ENCODE measurements at places on chromosomes 7 and 10.
A peak's percentile ranks its signal among the peaks of the same experiment; 100 is the strongest.

DNA sequence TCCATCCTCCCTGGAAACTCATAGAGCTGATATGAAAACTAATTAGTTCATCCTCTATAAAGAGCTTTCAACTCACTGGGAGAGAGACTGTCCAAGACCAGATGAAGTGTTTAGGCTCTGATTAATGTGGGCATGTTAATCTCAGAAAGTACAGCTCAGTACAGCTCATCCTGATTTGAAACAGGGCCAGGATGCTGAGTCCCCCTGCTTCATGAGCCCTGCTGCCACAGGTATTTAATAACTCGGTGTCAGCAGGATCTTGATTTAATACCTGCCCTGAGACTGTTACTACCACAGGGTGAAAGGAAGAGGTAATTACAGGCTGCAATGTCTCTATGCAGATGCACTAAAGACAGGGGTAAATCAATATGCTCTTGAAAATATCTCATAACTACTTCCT lies 10.8 kb downstream of the LMOD2 start:
- no peak for DNase-seq

GRCh38 chr10:28711776-28712175 lies 34.5 kb downstream of the BAMBI start:
- no peak for DNase-seq

DNA sequence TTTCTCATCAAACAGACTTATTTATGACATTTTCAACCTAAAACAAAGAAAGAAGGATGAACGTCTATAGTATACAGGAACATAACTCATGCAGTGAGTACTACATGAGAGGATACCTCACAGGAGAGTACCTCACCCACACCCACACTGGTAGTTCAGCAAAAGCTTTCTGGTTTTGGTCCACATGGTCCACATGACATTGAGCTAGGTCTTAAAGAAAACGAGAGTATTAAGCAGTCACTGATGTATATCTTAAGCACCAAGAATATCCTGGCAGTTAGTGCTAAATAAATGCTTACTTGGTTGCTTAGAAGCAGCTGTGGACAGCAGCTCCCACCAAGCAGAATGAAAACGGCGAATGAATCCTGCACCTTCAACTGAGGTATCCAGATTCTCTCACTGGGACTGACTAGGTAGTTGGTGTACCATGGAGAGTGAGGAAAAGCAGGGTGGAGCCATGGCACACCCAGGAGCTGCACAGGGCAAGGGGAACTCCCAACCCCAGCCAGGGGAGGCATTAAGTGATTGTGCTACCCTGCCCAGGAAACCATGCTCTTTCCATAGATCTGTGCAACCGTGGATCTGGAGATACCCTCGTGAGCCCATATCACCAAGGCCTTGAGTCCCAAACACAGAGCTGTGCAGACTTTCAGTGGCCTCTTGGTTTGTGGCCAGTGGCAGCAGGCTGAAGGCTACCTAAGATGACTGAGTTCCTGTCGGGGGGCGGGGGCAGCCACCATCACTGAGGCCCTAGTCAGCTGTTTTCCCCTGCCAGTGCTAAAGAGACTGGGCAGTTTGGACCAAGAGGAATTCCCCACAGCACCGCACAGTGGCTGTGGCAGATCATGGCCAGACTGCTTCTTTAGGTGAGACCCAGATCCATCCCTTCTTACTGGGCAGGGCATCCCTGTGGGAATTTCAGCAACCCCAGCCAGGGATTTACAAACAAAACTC lies 143.4 kb downstream of the SGMS1 start:
- DNase-seq = no peak

- no peak for DNase-seq
Measured at GRCh38 chr7:37096341-37096740, 352.3 kb downstream of the ELMO1 start.

DNA sequence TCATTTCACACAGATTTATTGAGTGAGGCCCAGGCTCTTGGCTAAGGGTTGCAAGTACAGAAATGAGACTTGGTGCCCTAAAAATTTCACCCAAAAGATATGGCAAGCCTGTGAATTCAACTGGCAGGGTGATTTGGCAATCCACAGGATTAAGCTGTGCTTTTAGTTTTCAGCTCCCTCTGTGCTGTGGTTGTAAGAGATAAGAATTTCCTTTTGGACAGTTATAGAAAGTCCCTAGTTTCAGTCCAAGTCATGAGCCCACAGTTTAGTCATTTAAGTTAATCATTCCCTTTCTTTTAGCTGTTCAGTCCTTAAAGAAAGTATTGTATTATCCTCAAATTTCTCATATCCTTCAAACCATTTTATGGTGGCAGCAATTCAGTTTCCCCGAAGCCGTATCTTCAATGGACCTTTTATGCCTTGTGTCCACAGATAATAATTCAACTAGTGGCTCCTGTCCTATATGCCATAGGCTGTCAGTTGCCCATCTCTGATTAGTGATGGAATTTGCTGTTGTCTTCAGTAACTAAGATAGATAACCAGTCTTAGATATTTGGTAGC lies 73.4 kb upstream of the NAMPT start:
- no peak for DNase-seq

DNA sequence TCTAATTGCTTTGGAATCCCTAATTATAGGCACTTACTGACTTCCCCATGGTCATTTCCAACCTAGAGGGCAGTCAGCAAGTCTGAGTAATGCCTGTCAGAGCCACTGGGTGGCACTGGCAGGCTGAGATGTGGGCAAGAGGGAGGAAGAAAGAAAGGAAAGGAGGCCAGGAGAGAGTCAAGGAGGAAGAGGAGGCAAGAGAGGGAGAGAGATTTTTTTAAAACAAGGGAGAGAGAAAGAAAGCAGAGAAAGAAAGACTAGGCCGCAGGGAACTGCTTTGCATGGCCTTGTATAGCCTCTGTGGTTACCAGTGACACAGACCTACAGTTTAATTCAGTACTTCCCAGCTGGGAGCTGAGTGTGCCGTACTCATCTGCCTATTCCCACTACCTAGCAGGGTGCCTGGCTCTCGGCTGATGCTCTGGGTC lies 210.4 kb upstream of the ADO start:
- DNase-seq = peak; percentile 80

DNA sequence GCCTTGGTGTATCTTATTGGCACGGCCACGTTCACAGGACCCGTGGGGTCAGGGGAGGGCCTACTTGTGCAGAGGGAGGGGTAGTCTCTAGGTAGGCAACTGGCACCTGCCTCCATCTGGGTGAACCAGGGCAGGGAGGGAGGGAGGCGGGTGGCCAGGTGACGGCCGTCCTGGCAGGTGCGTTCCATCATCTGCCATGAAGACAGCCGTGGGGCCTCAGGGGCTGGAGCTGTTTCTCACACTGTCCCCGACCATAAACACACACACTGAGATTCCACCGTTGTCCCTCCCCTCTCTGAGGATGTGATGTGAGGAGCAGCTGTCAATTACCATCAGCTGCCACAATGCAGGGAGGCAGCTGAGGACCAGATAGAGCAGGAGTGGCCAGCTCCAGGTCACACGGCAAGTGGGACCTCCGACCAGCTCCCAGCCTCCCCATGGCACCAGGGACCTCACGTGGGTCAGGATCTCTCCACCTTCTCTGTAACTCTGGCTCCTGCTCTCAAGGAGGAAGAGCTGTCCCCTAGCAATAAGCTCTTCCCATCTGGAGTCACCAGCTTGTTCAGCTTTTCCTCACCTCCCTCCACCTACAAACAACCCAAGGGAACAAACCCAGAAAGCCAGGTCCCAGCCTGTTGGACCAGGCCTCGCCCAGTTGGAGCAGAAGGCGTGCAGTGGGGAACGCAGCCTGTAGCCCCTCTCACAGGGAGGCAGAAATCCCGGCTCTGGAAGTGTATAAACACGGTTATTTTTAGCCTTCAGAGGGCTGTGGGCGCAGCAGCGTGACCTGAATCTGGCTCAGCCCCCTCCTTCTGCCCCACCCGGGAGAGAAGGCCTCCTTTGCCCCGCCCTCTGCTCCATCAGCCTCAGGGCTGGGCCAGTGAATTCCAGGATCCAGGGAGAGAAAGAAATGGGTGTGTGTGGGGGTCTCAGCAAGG lies 33.1 kb downstream of the ZMIZ1 start:
- no peak for DNase-seq

- no peak for DNase-seq
Measured at GRCh38 chr7:55020466-55020871, 1.7 kb downstream of the EGFR start.

DNA sequence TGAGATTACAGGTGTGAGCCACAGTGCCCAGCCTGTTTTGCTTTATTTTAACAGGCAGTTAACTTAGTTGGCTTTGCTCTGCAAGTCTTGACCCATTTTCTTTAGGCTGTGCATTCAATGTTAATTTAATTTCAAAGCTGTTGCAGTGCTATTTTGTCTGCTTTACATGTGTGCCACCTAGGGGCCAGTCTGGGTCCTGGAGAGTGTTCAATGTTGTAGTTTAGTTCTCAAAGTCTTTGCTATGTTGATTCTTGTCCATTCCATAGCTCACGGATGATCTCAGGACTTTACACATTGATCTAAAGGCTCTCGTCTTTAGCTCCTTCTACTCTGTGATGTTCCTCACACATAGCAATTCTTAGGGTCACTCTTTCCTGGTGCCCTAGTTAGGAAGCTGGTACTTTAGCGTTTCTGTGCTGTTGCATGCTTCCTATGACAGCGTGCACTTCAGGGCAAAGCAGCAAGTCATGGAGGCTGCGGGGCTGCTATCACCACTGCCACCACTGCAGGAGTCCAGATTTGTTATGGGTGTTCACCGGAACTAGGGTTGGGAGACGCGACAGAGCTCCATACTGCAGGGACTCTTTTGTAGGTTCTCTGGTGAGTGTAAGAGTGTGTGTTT lies 16.4 kb upstream of the ABCA13 start:
- peak; percentile 73 for DNase-seq

- no peak for DNase-seq
Measured at GRCh38 chr7:102991540-102992214, 78.9 kb downstream of the LRRC17 start.

DNA sequence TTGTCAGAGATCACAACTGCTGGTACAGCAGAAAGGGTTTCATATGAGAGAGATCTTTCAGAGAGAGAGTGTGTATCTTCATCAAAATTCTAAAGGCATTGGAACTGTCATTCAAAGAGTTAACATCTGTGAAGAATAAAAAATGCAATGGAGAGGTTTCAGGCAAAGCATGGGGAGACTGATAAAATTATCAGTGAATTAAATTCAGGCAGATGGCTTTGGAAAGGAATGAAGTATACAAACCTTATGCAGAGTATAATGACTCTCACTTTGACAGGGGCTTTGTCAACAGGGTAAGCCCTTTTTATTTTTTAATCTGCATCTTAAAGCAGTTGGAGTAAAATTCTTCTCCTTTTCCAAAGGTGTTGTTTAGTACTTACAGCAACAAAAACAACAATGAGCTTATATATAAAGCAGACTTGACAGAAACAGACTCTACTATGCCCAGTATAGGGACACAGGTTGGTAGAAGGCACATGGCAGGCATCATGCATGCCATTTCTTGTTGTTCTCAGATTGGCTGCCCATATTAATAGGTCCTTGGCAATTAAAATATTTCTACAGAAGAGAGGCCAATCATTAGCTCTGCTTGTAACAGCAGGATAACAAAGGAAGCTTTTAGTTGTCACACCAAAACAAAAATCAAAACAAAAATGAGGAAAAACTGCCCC lies 54.9 kb upstream of the NXPH1 start:
- DNase-seq = no peak

- DNase-seq = peak; percentile 81
Measured at GRCh38 chr7:100483722-100484672, at the start of gene NYAP1. NYAP1 (plus strand) TSS chr7:100483927; CDS start chr7:100485312, 1,385 bp downstream.

DNA sequence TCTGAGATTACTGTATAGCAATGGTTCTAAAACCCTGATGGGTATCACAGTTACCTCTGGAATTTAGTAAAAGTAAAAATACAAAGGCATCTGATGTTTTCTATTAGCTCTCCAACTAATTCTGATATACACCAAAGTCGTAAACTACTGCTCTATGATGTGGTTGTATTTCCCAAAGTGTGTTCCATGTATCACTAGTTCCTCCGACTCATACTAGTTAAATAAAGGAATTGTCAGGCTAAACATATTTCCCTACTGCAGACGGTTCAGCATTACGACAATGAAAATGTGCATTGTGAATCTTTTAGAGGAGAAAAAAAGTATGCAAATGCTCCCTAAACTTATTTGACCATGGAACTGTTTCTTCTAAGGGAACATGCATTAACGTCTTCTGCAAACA lies 38.9 kb downstream of the ZNF365 start:
- DNase-seq = no peak

DNA sequence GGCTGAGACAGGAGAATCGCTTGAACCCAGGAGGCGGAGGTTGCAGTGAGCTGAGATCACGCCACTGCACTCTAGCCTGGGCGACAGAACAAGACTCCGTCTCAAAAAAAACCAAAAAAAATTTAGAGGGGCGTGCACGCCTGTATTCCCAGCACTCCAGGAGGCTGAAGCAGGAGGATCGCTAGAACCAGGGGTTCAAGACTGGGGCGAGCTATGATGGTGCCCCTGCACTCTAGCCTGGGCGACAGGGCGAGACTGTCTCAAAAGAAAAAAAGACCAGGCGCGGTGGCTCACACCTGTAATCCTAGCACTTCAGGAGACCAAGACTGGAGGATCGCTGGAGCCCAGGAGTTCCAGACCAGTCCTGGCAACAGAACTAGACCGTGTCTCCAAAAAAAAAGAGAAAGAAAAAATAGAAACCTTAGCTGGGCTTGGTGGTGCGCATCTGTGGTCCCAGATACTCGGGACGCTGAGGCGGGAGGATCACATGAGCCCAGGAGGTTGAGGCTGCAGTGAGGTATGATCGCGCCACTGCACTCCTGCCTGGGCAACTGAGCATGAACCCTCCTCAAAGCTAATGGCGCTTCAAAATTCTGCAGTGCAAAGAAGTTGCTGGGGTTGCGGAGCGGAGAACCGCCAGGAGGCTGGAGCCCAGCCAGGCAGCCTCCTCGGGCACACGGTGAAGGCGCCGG lies 382 bp upstream of the MBLAC1 start:
- no peak for DNase-seq

- no peak for DNase-seq
Measured at GRCh38 chr7:51366172-51366728, 49.6 kb upstream of the COBL start.

- DNase-seq = no peak
Measured at GRCh38 chr7:117155694-117156093, 167.2 kb downstream of the WNT2 start.

GRCh38 chr7:150753826-150754603 lies 16.8 kb downstream of the GIMAP5 start:
- DNase-seq = no peak

DNA sequence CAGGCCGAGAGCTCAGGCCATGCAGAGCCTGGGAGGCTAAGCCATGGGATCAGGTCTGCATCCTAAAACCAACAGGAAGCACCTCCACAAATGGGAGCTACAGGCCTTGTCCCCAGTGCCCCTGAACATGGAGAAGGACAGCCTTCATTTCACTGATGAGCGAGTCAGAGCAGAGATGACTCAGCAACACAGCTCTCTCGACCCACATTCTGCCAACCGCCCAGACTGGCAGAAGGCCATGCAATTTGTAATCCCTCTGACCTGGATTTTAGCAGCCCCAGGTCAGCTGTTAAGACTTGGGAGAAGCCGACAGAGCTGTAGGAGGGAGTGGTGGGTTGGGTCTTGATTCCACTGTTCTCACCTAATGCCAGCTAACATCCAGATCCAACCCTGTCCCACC lies 25.5 kb downstream of the VOPP1 start:
- peak; percentile 80 for DNase-seq

DNA sequence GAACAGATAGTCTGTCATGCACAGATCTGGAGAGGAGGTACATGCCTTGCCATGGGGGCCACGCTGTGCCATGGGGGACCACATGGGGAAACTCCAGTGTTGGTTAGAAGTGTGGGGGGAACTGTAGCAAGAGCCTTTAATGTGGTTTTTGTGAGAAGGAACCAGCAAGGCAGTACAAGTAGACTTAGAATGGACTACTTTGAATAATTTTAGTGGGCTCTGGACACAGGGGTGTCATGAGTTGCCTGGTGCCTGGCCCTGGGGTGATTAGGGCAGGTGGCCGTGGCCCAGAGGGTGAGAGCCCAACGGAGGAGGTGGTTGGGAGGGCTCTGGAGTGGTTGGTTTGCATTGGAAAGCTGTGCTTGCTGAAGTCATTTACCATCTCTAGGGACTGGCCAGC lies 77.2 kb downstream of the CXCL12 start:
- no peak for DNase-seq
